Stimulated activated CD4-positive, alpha-beta T cell treated with anti-CD3 and anti-CD28 coated beads, TNF-alpha, amount 100 ng/mL, for 24 hours (primary cell): ENCODE measurements at places on chromosomes 4 and X.

GRCh38 chr4:4572821-4573220 lies 31.0 kb upstream of the STX18 start:
- DNase-seq, result no peak

DNA sequence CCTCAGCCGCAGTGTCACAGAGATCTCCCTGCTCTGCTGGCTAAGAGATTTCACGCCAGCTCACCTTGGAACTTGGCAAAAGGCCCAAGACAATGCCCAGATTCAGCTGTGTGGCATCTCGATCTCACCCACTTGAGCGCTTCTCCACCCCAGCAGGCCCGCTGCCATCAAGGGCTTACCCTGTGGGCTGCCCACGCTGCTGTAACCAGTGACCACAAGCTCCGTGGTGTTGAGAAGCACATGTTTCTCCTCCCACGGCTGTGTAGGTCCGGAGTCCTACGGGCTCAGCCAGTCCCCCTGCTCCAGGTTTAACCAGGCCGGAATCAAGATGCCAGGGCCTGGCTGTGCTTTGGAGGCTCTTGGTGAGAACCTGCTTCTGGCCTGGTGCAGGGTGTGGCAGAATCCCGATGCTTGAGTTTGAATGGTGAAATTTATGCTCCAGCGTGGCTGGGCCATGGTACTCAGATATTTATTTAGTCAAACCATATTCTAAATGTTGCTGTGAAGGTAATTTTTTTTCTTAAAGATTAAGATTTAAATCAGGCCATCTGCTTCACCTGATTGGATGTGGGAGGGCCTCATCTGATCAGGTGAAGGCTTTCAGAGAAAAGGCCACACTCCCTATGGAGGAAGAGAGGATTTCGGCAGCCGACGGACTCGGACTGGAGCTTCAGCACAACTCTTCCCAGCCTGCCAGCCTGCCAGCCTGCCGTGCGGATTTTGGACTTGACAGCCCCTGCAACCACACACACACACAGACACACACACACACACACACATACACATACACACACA lies 24.8 kb upstream of the ADRA2C start:
- no peak for DNase-seq

- no peak for DNase-seq
These were observed 153.6 kb upstream of the INTU start for GRCh38 chr4:127479031-127479622.

GRCh38 chrX:15601932-15602331 lies 1.2 kb upstream of the ACE2 start:
- no peak for DNase-seq

DNA sequence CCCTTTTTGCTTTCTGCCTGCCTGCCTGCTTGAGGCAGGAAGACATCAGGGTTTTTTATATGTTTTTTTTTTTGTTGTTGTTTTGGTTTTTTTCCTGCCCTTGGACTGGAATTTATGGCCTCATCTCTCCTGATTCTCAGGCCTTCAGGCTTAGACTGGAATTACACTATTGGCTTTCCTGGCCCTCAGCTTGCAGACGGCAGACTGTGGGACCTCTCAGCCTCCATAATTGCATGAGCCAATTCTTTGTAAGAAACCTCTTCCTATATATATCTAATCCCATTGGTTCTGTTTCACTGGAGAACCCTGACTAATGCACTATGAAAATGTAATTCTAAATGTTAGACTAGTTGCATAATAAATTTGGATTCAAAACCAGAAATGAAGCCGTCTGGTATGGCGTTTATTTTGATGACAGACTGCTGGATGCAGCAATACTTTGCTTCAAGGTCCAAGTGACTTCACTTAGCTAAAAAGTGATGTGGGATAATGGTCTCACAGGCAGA lies 59.0 kb downstream of the SEL1L3 start:
- no peak for DNase-seq

GRCh38 chr4:184328022-184328736 lies 110.5 kb upstream of the ENPP6 start:
- no peak for DNase-seq

DNA sequence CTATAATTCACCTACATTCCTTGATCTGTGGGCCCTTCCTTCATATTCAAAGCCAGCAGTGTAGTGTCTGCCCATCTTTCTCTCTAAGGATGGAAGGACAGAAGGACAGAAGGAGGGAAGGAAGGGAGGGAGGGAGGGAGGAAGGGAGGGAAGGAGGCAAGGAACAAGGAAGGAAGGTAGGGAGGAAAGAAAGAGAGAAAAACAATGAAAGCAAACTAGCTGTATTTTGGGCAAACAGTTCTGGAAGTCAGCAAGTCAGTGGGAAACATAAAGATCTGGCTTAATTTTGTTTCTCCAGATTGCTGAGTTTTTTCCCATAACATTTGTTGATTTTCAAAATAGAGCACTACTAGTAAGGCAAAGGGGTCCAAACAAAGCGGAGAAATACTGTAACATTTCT lies 555.2 kb upstream of the EPHA5 start:
- no peak for DNase-seq

GRCh38 chrX:150062292-150063137 lies 124.2 kb upstream of the EOLA2 start:
- DNase-seq, result no peak

DNA sequence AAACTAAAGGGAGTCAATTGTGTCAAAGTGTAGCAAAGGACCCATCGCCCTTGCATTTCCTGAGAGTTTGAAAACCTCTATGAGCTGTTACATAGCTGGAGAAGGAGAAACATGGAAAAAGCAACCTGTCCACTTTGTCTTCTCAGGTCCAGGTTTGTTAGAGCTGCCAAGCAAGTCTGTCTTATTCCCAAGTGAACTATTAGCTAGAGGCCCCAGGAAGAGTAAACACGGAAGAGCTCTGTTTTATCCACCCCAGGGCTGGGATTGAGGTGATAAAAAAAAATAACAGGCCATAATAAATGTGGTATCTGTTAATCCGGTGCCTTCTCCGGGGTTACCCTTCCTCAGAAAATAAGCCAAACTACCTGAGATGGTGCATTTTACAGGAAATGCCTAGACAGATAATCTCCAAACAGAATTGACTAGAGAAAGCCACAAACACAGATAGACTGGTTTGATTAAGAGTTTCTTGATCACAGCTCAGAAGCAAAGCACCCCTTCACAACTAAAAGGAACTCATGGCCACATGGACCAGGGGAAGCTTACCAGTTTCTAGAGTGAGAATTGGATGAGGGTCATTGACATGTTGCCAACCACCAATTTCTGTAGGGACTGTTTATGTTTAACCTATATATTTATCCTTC lies 35.9 kb upstream of the RELL1 start:
- no peak for DNase-seq

DNA sequence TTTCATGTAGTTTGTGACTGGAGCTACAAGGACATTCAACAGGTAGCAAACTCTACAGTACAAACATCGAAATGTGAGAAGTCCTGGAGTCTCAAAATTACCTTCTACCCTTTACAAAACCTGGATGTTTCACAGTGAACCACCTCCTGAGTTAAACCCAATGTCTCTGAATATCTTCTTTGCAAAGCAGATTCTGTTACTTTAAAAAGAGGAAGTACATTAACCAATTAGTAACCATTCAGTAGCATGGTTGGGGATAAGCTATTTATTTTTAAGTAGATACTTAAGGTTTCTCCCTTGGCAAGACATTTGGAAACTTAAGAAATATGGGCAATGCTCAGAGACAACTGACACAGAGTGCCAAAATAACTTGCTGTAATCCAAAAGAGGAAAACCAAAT lies 371.9 kb upstream of the NWD2 start:
- no peak for DNase-seq

GRCh38 chr4:152193059-152193458 lies 342.8 kb downstream of the FBXW7 start:
- DNase-seq, result no peak

DNA sequence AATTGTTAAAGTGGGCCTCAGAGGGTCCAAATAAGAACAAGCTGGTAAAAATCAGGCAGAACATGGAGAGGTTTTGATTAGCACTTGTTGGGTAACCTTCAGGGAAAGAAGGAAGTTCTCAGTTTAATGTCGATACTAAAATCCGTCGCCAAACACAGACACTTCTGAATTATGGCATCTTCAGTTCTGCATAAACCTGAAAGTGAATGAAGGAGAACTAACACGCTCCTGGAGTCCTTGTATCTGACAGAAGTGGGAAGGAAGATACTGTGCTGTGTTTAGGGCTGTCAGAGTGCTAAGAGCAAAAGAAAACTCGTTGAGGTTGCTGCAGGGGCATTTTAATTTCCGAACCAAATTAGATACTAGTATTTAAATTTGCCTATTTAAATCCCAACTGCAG lies 106.2 kb downstream of the TMA16 start:
- no peak for DNase-seq

DNA sequence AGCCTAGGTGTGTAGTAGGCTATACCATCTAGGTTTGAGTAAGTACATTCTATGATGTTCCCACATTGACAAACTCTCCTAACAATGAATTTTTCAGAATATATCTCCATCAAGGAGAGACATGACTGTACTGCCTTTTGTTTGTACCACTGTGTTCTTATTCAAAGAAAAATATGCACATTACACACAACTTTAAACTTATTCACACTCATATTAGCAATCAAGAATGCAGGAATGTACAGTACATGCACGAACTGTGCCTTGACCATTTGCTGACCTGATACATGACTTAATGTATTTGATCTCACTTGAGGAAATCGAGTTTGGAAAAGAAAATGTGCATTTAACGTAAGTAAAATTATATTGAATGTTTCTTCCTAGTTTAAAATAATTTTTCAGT lies 525.1 kb upstream of the AGA start:
- no peak for DNase-seq

DNA sequence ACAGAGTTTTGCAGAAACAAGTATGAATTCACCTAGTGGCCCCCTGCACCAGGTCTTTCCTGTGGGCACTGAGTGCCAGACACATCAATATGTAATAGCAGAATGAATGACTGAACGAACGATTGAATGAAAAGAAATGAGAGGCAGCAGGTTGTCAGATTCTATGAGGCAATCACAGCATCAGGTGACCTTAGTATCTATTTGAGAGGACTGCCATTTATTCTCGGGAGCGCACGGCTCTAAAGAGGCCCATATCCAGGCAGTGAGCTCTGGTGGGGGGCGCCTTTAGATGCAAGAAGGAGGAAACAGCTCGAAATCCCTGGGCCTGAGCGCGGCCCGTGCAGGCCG lies 528 bp upstream of the SLC25A4 start:
- no peak for DNase-seq
